ENCODE measurements at places on chromosomes 2 and 18. TPM values are rescaled to one million over a fixed set of nuclear protein-coding genes. Genes with fewer than 3 reads are reported as not detected.

DNA sequence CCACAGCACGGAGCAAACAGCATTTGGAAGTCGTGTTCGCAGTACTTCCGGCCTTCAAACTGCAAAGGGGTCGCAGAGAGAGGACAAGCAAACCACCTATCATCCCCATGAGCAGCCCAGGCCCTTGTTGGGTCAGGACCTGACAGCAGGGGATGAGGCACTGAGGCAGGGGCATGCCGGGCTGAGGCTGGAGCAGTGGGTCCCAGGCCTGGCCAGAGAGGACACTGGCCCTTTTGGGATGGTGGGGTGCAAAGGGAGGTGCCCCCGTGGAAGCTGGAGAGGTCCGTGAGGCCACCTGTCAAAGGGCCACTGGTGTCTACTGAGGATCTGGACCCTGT, 8.9 kb downstream of the GPR17 start:
- DNase-seq: no peak
- H3K27ac ChIP-seq: no peak overlapping the region
- H3K4me1 ChIP-seq: peaks cover 1% of the 10 kb centered on the region
- H3K36me3 ChIP-seq: peaks cover 2% of the 10 kb centered on the region
- H3K4me3 ChIP-seq: no peak overlapping the region
- H3K27me3 ChIP-seq: peaks cover 8% of the 10 kb centered on the region

DNA sequence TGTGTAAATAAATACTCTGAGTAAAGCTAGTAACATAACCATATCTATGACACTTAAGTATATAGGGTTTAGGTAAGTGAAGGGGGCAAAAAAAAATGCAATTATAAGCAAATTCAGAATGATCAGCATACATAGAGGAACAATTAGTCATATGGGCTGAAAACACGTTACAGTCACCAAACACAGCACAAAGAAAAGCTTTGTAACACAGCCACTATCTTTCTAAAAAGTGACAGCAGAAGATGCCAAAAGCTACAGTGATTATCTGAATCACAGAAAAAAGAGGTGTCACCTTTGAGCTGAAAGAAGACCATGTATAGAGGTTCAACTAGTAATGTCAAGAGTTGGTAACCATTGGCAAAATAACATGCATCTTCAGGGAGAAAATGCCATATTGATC, 115.5 kb downstream of the ERBB4 start:
- DNase-seq: no peak
- no peak overlapping the region for H3K4me3 ChIP-seq
- no peaks in the 10 kb centered on the region for H3K4me1 ChIP-seq
- H3K36me3 ChIP-seq: no peaks in the 10 kb centered on the region
- H3K27ac ChIP-seq: no peak overlapping the region

GRCh38 chr2:240159251-240159839, 18.9 kb upstream of the OTOS start:
- H3K36me3 ChIP-seq: no peaks in the 10 kb centered on the region
- peaks cover 2% of the 10 kb centered on the region for H3K4me1 ChIP-seq
- no peak overlapping the region for H3K27ac ChIP-seq
- no peak for DNase-seq
- no peak overlapping the region for H3K4me3 ChIP-seq

The GALR1 gene
- total RNA-seq: not detected

GRCh38 chr2:38709567-38710194, 41.5 kb downstream of the SRSF7 start:
- peak overlapping the region; percentile 79 for H3K4me3 ChIP-seq
- H3K36me3 ChIP-seq: peaks cover 2% of the 10 kb centered on the region
- H3K27ac ChIP-seq: peak overlapping the region; percentile 82
- no peaks in the 10 kb centered on the region for H3K27me3 ChIP-seq
- DNase-seq: peak; percentile 28

The GKN2 gene
- total RNA-seq: not detected

GRCh38 chr2:27502142-27502541, 5.5 kb downstream of the GCKR start:
- H3K27me3 ChIP-seq: peaks cover 26% of the 10 kb centered on the region
- no peaks in the 10 kb centered on the region for H3K4me1 ChIP-seq
- H3K4me3 ChIP-seq: no peak overlapping the region
- no peak for DNase-seq
- no peaks in the 10 kb centered on the region for H3K36me3 ChIP-seq

The NEUROD1 gene
- total RNA-seq: not detected

DNA sequence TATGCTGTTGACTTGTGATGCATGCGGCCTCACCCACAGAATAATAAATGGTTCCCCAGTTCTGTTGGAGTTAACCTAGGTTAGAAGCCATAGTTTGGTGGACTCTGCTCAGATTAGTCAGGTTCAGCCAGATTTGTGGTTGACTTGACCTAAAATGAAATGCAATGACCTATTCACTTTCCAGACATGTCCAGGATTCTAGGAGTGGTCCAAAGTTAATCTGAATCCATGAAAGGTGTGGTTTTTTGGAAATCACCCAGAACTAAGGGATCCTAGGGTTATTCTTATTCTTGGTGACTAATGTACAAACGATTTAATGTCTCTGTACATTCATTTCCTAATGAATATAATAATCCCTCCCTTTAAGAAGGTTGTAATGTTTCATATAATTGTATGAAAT, 88.9 kb upstream of the RBBP8 start:
- no peaks in the 10 kb centered on the region for H3K36me3 ChIP-seq
- H3K27ac ChIP-seq: no peak overlapping the region
- H3K27me3 ChIP-seq: no peaks in the 10 kb centered on the region

The ARHGAP15 gene
- 134 TPM for total RNA-seq

DNA sequence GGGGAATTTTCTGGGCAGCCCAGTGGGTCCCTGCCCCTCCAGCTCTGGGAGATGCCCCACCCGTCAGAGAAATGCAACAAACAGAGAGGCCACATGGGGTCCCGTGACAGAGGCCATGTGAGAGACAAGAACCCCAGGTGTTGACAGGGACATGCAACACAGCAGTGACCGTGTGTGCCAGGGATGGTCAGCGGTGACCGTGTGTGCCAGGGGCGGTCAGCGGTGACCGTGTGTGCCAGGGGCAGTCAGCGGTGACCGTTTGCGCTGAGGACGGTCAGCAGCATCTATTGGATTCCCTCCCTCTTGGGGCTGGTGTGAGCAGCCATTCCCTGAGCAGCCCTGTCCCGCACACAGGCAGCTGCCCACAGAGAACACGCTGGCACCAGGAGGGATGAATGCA, 146.6 kb upstream of the OTOS start:
- no peaks in the 10 kb centered on the region for H3K4me1 ChIP-seq
- H3K4me3 ChIP-seq: no peak overlapping the region
- DNase-seq: no peak
- H3K36me3 ChIP-seq: no peaks in the 10 kb centered on the region

- no peak overlapping the region for H3K4me3 ChIP-seq
- H3K27ac ChIP-seq: no peak overlapping the region
- no peaks in the 10 kb centered on the region for H3K27me3 ChIP-seq
- H3K4me1 ChIP-seq: no peaks in the 10 kb centered on the region
- no peak for DNase-seq
- no peaks in the 10 kb centered on the region for H3K36me3 ChIP-seq
Observed at GRCh38 chr2:145106293-145106692, 586.4 kb upstream of the ZEB2 start.

The CYRIA gene
- total RNA-seq: 1.6 TPM

GRCh38 chr2:160411167-160411566, 82.4 kb downstream of the RBMS1 start:
- H3K27me3 ChIP-seq: no peaks in the 10 kb centered on the region
- peak overlapping the region; percentile 81 for H3K4me3 ChIP-seq
- no peak for DNase-seq
- peaks cover 71% of the 10 kb centered on the region for H3K4me1 ChIP-seq

DNA sequence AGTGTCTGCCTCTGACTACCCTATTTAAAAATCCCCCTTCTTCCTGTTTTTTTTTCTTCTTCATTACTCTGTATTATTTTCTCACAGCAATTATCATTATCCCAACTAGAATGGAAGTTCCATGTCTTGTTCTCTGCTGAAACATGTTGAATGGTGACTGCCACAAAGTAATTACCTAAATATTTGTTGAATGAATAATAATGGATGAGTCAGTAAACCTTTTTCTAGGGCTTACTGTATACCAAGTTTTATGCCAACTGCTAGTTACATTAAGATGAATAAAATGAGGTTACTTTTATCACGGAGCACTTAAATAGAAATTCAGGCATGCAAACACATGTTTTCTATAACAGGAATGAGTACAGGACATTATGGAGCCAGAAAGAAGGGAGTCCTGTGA, 490.6 kb downstream of the THSD7B start:
- H3K36me3 ChIP-seq: no peaks in the 10 kb centered on the region
- H3K27me3 ChIP-seq: no peaks in the 10 kb centered on the region
- no peak overlapping the region for H3K27ac ChIP-seq
- H3K4me3 ChIP-seq: no peak overlapping the region

- H3K4me3 ChIP-seq: no peak overlapping the region
- H3K27ac ChIP-seq: no peak overlapping the region
- H3K36me3 ChIP-seq: no peaks in the 10 kb centered on the region
- no peak for DNase-seq
- H3K4me1 ChIP-seq: no peaks in the 10 kb centered on the region
Observed at GRCh38 chr2:236682651-236683422, 113.2 kb downstream of the ACKR3 start.
